ENCODE measurements at places on chromosomes 5 and 9. TPM values are rescaled to one million over a fixed set of nuclear protein-coding genes. Genes with fewer than 3 reads are reported as not detected.

CARD6 gene
- total RNA-seq, result 3.4 TPM

TAF11L5 gene
- not detected for total RNA-seq

COL5A1 gene
- total RNA-seq, result 0.05 TPM

MED7 gene
- total RNA-seq, result 13.1 TPM

FRMD3 gene
- 0.74 TPM for total RNA-seq

ABITRAM gene
- 9.3 TPM for total RNA-seq

PLPPR1 gene
- total RNA-seq, result not detected

DNA sequence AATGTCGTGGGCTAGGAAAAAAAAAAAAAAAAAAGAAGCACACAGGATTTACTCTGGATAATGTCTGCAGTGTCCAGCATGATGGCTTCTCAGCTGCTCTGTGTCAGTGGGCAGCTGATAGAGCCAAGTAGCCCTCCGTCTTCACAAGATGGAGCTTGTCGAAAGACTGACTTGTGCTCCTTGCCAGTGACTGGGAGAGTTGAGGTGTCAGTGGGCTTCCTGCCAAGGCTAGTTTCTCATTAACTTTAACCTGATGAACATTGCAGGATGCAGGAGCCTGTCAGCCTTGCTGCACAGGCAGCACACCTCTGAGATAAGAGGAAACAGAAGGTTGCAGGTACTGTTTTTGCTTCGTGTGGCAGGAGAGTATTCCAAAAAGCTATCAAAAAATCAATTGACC, 171.4 kb upstream of the SGCD start:
- no peak for DNase-seq
- H3K36me3 ChIP-seq, result no peaks in the 10 kb centered on the region
- no peaks in the 10 kb centered on the region for H3K4me1 ChIP-seq

DNA sequence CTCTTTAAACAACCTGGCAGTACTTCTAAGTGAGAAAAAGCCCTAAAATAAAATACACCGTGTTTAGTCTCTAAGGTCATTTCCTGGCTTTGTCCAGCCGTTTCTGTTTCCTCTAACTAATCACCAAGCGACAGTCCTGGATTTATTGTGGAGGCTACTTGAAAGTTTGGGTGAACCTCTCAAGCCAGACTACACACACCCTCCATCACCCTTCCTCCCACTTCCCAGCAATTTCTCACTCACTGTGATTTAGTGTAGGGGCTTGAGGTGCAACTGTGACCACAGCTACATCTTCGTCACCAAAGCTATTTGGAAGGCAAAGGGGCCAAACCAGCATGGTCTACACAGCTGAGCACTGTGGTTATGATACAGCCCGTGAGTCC, 240.0 kb upstream of the SLC24A2 start:
- H3K4me1 ChIP-seq, result peaks cover 18% of the 10 kb centered on the region
- no peaks in the 10 kb centered on the region for H3K36me3 ChIP-seq
- DNase-seq, result no peak
- H3K27ac ChIP-seq, result no peak overlapping the region
- no peaks in the 10 kb centered on the region for H3K27me3 ChIP-seq

GRCh38 chr5:117010574-117010973, 436.0 kb upstream of the SEMA6A start:
- H3K27ac ChIP-seq, result no peak overlapping the region
- no peak overlapping the region for H3K4me3 ChIP-seq
- no peaks in the 10 kb centered on the region for H3K4me1 ChIP-seq
- no peaks in the 10 kb centered on the region for H3K36me3 ChIP-seq

DNA sequence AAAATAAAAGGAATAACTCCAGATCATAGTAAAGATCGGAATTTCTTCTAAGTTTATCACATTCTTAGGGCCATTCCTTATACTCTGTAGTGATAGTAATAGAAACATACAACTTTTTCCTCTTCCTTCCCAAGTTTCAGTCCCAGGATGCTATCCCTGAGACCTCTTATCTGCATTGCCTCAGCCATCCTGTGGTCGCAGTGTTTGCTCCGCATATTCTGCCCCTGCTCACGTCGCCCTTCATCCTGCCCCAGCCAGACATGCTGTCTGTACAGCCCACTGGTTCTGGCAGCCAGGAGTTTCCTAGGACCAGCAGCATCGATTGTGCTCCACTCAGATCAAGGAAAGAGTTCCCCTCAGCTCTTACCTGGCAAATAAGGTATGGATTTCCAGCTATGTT, 132.7 kb upstream of the ERCC6L2 start:
- peaks cover 52% of the 10 kb centered on the region for H3K27me3 ChIP-seq
- no peak overlapping the region for H3K27ac ChIP-seq
- no peaks in the 10 kb centered on the region for H3K4me1 ChIP-seq
- H3K4me3 ChIP-seq, result no peak overlapping the region
- no peaks in the 10 kb centered on the region for H3K36me3 ChIP-seq

DNA sequence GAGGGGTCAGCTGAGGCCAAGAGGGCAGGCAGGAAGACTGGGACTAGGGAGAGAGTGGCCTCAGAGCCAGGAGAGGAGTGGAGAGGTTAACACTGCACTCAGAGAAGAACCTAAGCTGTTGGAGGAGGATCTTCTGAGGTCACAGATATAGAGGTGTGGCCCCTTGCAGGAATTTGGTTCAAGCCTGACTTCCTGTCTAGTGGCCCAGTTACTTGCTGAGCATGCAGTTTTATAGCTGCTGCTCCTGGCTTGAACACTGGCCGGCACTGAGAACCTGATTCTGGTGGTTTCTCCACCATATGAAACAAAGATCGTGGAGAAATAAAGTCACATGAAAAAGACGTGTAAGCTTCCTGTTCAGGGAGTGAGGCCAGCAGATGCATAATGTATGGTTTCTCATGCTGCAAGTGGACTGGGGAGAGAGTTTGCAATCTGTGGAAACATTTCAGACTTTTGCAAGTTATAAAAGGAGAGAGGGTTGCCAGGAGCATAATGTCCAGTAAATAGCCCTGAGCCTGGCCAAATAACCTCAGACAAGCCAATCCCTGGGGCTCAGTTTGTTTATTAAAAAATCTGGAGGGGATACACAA, 82.6 kb downstream of the GALNT10 start:
- peak overlapping the region; percentile 85 for H3K27ac ChIP-seq
- peaks cover 4% of the 10 kb centered on the region for H3K36me3 ChIP-seq
- H3K27me3 ChIP-seq, result no peaks in the 10 kb centered on the region
- peak; percentile 44 for DNase-seq
- H3K4me3 ChIP-seq, result peak overlapping the region; percentile 12

DNA sequence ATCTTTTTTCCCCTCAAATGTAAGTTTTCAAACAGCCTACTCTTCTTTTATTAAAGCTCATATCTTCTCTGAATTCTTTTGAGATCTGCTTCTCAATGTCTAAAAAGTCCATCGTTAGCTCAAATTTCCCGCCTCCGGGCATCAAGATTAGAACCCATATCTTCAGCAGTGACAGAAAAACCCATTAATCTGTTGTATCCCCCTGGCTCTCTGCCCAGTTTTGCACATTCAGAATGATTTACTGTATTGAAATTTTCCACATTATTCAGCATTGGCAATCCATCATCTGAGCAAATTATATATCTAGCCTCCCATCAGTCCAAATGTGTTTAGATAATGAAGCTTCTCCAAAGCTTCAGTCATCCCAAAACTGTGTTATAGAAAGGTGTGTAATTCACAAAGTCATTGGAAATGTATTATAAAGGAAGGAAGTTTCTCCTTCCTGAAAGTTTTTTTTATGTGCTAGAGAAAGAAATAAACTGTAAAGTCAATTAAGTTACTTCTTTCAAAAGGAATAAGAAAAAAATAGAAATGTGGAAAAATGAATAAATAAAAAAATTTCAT, 849.9 kb downstream of the MAT2B start:
- no peak for DNase-seq
- no peak overlapping the region for H3K27ac ChIP-seq
- no peaks in the 10 kb centered on the region for H3K4me1 ChIP-seq
- no peaks in the 10 kb centered on the region for H3K36me3 ChIP-seq
- no peak overlapping the region for H3K4me3 ChIP-seq

DNA sequence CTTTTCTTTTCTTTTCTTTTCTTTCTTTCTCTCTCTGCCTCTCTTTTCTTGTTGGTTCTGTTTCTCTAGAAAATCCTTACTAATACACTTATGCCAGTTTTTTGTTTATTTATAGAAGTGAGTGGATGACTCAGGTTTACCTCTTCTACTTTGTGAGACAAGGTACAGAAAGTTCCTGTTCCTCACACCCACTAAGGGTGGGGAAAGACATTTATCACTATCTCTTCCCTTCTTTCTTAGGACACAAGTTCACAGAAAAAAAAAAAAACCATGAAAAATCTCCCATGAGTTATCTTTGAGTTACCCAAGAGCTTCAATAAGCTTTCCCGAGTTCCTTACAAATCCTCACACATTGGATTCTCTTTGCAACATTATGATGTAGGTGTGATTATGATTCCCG, 60.9 kb upstream of the CD180 start:
- no peak for DNase-seq
- H3K36me3 ChIP-seq, result no peaks in the 10 kb centered on the region
- no peak overlapping the region for H3K27ac ChIP-seq
- H3K4me3 ChIP-seq, result no peak overlapping the region

GRCh38 chr9:115694991-115695390, 458.6 kb upstream of the PAPPA start:
- H3K4me3 ChIP-seq, result no peak overlapping the region
- no peaks in the 10 kb centered on the region for H3K27me3 ChIP-seq
- H3K27ac ChIP-seq, result no peak overlapping the region
- H3K4me1 ChIP-seq, result no peaks in the 10 kb centered on the region
- no peak for DNase-seq

- H3K27ac ChIP-seq, result no peak overlapping the region
- no peak overlapping the region for H3K4me3 ChIP-seq
- H3K36me3 ChIP-seq, result no peaks in the 10 kb centered on the region
- H3K4me1 ChIP-seq, result no peaks in the 10 kb centered on the region
Observed at GRCh38 chr5:57987552-57987951, 472.3 kb downstream of the PLK2 start.

DNA sequence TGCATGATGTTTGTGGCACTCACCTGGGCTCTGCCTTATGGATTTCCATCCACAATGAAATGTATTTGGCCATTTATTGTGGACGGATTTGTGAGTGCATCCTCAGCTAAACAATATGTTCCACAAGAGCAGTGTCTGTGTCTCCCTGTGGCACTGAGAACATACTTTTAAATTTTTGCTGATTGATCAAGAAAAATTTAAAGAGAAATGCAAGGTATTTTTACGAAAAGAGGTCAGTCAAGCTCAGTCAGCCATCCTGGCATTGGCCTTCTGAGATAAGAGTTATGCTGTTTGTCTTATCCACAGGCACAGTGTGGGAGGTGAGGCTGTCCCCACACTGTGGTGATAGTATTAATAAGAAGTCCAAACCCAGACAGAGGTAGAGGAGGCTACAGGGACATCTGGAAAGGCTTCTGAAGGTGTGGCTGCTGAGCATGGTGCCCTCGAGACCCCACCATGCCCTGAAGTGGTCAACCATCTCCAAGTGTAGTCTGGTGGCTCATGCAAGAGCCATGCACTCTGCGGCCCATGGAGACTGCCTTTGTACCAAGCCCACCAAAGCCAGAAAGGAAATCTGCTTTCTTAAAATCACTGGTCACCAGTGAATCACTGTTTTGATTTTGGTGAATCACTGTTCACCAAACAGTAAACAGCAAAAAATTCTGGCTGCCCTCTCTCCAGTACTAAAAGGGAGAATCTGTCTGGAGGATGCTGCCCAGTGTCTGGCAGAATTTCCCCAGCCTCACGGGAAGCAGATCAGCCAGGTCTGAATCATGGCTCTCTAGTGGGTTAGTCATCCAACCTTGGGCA, 28.8 kb downstream of the SPOCK1 start:
- no peak for DNase-seq
- H3K36me3 ChIP-seq, result no peaks in the 10 kb centered on the region
- no peak overlapping the region for H3K27ac ChIP-seq
- H3K27me3 ChIP-seq, result peaks cover 15% of the 10 kb centered on the region
- no peaks in the 10 kb centered on the region for H3K4me1 ChIP-seq

DNA sequence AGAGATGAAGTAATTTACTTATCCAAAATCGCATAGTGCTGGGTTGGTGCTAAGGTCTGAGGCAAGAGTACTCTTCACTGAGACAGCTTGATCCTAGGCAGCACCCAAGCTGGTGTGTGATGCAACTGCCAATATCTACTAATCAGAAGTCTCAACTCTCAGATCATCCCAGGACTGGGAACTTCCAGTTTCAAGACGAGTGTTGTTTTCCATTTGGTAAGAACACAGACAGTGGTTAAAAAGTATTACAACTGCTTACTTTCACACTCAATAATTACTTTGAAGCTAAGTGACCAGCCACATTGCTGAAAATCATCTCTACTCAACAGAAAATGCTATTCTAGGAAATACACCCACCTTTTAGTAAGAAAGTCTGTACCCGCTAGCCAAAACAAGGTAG, 45.3 kb downstream of the FBXW11 start:
- peaks cover 63% of the 10 kb centered on the region for H3K4me1 ChIP-seq
- peaks cover 13% of the 10 kb centered on the region for H3K36me3 ChIP-seq
- no peaks in the 10 kb centered on the region for H3K27me3 ChIP-seq
- no peak overlapping the region for H3K4me3 ChIP-seq

DNA sequence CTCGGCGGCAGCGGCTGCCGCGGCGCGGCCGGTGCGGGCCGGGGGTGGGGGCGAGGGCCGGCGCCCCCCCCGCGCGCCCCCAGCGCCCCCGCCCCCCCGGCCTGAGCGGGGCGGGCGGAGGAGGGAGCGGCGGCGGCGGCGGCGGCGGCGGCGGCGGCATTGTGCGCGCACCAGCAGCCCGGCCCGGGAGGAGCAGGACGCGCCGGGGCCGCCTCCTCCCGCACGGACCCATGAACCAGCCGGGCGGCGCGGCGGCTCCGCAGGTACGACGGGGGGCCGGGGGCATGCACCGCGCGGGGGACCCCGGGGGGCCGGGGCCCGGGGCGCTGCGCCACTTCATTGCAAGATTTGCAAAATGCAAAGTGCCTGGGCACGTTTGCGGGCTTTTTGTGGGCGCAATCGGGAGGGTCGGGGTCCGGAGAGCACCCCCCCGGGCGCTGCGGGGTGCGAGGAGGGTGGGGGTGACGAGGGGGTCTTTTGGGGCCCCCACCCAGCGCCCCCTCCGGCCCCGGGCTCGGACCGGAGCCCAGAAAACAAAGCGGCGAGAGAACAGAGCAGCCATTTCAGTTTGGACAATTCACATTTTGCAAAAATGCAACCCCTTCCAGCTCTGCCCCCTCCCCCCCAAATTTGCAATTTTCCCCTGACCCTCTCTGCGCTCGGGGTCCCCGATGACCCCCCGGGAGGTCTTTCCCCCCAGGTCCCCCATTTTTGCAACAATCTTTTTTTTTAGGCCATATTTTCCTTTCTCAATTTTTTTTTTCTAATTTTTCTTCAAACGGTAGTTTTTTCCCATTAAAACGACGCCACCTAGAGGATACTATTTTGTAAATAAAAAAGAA, at the start of gene ZNF618:
Gene ZNF618, plus strand, starts transcription at position 159 of the 842 bp plus-strand sequence. Its CDS starts 72 bp downstream, at position 231.
- no peak for DNase-seq
- H3K27me3 ChIP-seq, result peaks cover 26% of the 10 kb centered on the region
- H3K4me3 ChIP-seq, result peak within 1 kb of the TSS; percentile 93
- H3K36me3 ChIP-seq, result peaks cover 1% of the 10 kb centered on the region

GRCh38 chr5:133816791-133817190, 151.6 kb downstream of the C5orf15 start:
- no peaks in the 10 kb centered on the region for H3K36me3 ChIP-seq
- DNase-seq, result no peak
- no peak overlapping the region for H3K4me3 ChIP-seq
- H3K27me3 ChIP-seq, result peaks cover 33% of the 10 kb centered on the region

- H3K27ac ChIP-seq, result no peak overlapping the region
- H3K36me3 ChIP-seq, result peaks cover 82% of the 10 kb centered on the region
- DNase-seq, result no peak
- no peak overlapping the region for H3K4me3 ChIP-seq
- peaks cover 80% of the 10 kb centered on the region for H3K4me1 ChIP-seq
- no peaks in the 10 kb centered on the region for H3K27me3 ChIP-seq
Observed at GRCh38 chr9:20580673-20581072, 41.6 kb downstream of the MLLT3 start.

- H3K4me3 ChIP-seq, result no peak overlapping the region
- no peaks in the 10 kb centered on the region for H3K36me3 ChIP-seq
Observed at GRCh38 chr5:122420091-122420490, 108.1 kb downstream of the SNCAIP start.

Data from activated CD8-positive, alpha-beta T cell treated with anti-CD3 and anti-CD28 coated beads, Interleukin-2, amount 10 ng/mL, durations not matched to agents 7 days and 5 days (primary cell).